ENCODE measurements at places on chromosomes 5 and 9. TPM values are rescaled to one million over a fixed set of nuclear protein-coding genes. Genes with fewer than 3 reads are reported as not detected.

DNA sequence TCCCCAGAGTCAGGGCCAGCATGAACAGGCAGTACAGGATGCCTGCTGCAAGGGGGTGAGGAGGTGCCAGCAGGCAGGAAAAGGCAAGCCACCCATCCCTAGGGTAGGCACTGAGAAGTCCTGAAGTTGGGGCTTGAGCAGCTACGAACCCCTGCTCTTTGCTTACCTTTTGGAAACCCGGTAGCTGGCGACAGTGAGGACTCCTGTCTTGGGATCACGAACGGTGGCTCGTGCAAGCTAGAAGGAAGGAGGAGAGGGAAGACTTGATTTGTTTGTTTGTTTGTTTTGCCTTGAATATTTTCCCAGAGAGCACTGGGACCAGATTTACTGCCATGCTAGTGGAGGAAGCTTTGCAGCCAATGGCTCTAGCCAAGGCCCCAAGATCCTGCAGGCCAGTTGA, 23.7 kb downstream of the P4HA2 start:
- no peaks in the 10 kb centered on the region for H3K4me1 ChIP-seq
- peak; percentile 33 for DNase-seq
- H3K27ac ChIP-seq: no peak overlapping the region
- no peaks in the 10 kb centered on the region for H3K36me3 ChIP-seq
- H3K4me3 ChIP-seq: no peak overlapping the region
- H3K27me3 ChIP-seq: no peaks in the 10 kb centered on the region

The IFNA13 gene
- total RNA-seq: not detected

DNA sequence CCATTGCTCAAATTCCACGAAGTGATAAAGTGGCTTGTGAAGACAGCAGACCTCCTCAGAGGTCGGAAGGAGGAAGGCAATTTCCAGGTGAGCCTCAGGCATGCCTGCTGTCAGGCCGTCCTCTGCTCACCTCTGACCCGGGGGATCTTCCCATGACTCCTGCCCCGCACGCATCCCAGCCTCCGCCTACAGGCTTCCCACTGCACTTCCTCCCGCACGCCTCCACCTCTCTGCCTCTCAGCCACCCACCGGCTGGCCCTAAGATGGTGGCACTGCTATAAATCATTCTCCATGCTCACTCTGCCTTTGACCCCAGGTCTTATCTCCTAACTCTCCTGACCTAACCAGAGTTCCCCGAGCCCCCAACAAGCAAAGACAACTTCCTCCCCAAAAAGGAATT, 49.4 kb upstream of the DNAH5 start:
- no peaks in the 10 kb centered on the region for H3K4me1 ChIP-seq
- DNase-seq: no peak
- H3K36me3 ChIP-seq: no peaks in the 10 kb centered on the region
- no peaks in the 10 kb centered on the region for H3K27me3 ChIP-seq

The GPR21 gene
- 0.58 TPM for total RNA-seq

The EFNA5 gene
- total RNA-seq: 0.67 TPM

GRCh38 chr9:36996706-36997086, 37.4 kb downstream of the PAX5 start:
- H3K27ac ChIP-seq: no peak overlapping the region
- no peak for DNase-seq
- H3K4me3 ChIP-seq: no peak overlapping the region
- no peaks in the 10 kb centered on the region for H3K4me1 ChIP-seq
- no peaks in the 10 kb centered on the region for H3K36me3 ChIP-seq

Measured in adrenal gland (tissue), 19 donors.